ENCODE measurements at places on chromosomes 1 and 21.

- no peak for DNase-seq
Observed at GRCh38 chr1:197063212-197063611, 3.8 kb downstream of the F13B start.

DNA sequence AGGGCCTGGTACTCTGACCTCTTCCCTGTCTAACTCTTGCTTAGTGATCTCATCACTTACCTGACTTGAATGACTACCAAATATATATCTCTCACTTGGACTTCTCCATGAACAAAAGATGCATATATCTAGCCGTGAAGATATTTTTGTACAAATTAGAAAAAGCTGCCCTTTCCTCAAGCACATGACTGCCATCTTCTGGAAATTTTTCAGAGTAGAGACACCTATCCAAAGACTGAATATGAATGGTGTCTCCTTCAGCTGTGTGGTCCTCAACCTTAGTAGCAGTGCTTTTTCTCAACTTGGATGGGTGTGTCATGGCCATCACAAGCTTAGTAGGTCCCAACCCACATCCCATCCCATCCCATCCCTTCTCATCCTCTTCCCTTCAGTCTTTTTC, 142.3 kb downstream of the DNM3 start:
- DNase-seq = no peak

- DNase-seq = no peak
Observed at GRCh38 chr1:224448453-224449017, 13.9 kb upstream of the WDR26 start.

DNA sequence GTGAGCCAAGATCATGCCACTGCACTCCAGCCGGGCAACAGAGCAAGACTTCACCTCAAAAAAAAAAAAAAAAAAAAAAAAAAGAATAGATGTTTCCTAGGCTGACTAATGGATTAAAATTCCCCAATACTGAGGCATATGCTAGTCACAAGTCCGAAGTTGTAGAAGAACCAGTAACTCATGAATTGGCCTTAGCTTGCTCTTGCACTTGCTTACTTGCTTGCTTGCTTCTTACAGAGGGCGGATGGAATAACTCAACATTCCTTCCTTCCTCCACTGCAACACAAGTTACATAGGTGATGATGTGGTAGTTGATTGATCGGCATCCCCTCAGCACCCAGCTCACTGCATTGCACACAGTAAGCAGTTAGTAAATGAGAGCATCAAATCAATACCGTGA, 2.8 kb upstream of the TARS2 start:
- DNase-seq = no peak

- DNase-seq = no peak
Observed at GRCh38 chr1:78441921-78442320, 48.9 kb upstream of the PTGFR start.

DNA sequence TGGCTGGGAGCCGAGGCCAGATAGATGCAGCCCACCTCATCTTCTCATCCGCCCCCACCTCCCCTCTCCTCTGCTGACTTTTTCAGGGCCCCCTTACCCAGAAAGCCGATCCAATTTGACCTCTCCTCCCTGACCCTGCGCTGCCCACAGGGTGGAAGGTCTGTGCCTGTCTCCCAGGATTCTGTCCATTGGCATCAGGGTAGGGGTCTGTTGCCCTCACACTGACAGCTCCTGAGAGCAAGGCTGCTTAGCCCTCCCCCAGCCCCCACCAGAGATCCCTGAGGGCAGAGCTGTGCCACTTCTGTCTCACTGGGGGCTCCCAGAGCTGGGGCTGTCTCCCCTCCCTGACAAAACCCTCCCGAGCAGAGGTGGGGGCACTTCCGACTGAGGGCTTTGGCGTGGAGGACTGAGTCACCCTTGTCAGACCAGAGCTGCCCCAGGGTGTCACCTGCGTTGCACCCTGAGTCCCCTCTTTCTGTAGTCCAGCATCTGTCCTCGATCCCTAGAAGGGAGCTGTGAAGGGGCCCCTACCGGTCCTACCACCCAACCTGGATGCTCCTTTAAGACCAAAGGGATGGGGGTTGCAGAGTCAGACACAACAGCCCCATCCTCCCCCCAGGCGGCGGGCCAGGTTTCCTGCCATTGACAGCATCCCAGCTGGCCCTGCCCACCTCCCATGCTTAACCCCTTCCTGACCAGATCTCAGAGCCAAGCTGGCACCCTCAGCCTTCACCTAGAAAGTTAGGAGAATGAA, 2.4 kb upstream of the FAM110D start:
- peak; percentile 35 for DNase-seq

DNA sequence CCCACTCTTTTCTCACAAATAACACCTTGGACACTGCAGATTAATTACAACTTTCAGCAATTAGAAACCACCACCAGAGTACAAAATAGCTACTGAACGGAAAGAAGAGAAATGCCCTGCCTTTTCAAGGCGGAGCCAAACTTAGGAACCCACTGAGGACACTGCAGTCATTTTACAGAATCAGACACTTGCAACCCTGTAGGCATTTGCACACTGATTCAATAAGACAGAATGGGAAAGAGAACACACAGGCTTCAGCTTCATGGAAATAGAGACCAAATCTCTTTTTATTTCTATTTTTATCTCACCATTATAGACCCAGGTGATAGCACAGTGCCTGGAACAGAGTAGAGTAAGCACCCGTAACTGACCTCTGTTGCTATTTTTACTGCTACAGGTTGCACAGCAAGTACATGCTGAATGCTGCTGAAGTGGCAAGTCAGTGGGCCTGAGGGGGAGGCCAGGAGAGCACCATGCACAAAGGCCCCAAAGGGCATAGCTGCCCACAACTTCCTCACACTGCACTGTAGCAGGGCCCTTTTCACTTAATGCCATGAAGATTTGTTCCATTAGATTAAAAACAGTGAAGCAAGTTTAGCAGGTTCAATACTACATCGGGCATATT, 50.7 kb upstream of the EDARADD start:
- no peak for DNase-seq

DNA sequence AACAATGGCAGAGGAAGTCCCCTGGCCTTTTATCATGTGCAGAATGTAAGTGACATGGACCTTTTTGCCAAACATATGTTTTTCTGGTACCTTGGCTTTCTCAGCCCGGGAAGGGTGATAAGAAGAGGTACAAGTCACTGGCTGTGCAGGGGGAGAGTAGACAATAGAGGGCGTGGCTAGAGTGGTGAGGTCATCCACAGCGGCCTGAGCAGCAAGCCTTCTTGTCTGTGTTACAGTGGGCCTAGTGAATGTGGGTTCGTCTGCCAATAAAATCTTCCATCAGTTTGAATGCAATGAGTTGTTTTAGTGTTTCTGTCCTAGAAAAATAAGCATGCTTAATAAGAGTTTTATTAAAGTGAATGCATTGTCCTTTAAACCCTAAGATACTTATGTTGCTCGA, 59.0 kb upstream of the PGD start:
- DNase-seq = no peak

DNA sequence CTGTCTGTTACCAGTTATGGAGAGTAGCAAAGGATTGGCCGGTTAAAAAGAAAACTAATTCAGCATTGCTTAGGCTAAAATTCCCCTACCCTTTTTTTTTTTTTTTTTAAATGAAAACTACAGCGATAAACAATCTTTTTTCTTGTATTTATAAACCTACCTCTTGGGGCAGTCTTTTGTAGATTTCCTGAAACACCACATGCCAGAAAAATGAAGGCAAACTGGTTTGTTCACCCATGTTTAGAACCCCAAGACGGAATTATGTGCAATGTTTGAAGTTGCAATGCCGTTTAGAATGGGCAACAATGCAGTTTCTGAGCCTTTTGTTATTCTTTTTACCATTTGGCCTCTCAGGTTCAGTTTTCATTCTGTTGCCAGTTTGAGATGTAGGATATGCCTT, 59.1 kb downstream of the PRDM2 start:
- DNase-seq = no peak

GRCh38 chr1:93474321-93474720, 26.4 kb downstream of the FNBP1L start:
- DNase-seq = no peak

- no peak for DNase-seq
Observed at GRCh38 chr1:15623435-15623834, 6.2 kb downstream of the DDI2 start.

DNA sequence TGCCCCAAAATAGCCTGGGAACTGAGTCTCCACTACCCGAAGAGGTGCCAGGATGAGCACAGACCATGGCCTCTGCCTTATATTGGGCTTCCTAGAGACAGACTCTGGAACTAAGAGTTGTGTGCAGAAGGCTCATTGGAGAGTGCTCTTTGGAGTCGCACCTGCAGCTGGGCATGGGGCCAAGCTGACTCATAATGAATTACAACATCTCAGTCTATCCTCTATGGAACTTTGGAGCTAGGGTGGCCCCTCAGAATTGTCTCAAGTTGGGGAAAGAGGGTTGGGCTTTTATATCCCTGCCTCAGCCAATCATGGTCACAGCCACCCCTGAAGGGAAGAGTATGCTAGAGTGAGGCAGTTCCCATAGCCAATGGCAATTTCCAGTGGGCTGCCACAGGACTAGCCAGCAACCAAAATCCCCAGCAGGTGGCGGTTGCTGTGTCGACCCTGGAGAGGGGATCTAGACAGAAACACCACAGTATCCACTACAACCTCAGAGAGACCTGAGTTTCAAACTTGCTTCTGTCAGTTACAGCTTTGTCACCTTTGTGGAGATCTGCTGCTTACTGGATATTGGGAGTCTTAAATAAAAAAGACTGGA, 93.8 kb downstream of the DMRTA2 start:
- no peak for DNase-seq

DNA sequence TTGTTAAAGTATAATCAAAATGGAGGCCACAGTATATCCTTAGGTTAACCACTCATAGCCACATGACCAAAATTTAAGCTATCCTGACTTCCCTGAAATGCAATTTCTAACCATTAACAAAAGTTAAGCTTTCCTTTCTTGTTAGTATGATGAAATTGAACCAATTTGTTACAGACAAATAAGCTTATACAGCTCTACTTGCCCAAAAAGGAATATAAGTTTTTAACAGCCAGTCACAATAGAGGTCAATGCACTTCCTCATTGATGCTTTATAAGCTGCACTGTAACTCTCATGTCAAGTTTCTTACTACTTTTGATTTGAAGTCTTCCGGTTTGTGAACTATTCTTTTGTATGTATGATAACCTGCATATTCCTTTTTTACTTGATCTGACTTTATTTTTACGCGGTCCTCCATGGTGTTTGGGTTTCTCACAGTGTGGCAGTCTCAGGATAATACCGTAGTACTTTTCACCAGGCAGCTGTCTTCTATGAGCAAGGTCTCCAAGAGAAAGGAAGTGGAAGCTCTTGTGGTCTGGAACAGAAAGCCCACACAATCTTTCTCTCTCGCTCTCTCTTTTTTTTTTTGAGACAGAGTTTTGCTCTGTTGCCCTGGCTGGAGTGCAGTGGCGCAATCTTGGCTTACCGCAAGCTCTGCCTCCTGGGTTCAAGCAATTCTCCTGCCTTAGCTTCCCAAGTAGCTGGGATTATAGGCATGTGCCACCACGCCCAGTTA, 331.6 kb downstream of the SRGAP2C start:
- peak; percentile 48 for DNase-seq

DNA sequence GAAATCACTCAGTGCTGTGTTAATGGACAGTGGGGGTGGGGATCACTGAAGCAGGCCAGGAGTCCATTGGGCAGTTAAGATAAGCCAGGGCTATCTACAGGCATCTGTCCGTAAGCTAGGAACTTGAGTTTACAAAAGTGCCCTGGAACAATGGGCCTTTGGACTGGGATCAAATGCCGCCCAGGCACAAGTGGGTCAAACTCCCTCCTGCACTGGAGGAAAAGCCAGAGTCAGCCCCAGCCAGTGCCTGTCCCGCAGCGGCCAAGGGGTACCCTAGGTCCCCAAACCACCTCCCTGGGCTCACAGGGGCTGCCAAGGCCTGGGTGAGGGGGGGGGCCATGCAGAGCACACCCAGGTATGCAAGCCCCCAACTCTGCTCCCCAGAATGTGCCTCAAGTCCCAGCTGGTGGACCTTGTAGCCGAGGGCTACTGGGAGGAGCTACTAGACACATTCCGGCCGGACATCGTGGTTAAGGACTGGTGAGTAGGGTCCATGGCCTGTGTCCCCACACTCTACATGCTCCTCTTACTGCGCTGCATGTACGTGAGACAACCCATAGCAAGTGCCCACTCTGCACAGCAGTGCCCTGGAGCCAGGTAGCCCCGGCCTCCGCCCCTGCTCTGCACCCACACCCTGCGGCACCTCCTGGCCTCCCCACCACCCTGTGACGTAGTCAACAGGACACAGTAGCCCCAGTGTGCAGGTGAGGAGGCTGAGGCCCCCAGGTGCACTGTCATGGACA, 7.7 kb downstream of the FBXO6 start:
- DNase-seq = peak; percentile 57

DNA sequence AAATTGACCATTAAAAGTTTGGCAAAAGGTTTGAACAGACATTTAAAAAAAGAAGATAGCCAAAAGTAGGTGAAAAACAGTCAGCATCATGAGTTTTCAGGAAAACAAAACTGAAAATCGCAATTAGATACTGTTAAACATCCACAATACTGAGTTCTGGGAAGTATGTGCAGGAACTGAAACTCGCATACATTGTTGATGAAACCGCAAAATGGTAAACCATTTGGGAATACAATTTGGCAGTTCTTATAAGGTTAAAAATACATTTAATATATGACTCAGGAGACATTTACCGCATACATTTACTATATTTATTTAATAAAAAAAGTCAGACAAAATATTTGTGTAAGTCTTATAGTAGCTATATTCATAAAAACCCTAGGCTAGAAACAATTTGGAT, 393.2 kb downstream of the COL11A1 start:
- DNase-seq = no peak

DNA sequence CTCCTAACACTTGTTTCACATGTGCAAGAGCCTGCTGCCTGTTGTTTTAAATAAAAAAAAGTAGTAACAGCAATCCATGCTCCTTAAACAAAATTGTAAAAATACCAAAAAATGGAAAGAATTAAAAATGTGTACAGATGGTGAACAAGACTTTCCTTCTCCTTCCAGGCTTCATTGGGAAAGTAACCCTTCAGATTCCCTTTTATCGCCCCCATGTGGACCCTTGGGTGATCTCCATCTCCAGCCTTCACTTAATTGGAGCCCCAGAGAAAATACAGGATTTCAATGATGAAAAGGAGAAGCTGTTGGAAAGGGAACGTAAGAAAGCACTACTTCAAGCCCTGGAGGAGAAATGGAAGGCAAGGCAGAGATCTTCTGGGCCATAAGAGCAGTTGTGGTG, 14.2 kb downstream of the VPS13D start:
- DNase-seq = no peak

- DNase-seq = peak; percentile 60
Observed at GRCh38 chr1:201885531-201886075, 3.1 kb upstream of the SHISA4 start.

DNA sequence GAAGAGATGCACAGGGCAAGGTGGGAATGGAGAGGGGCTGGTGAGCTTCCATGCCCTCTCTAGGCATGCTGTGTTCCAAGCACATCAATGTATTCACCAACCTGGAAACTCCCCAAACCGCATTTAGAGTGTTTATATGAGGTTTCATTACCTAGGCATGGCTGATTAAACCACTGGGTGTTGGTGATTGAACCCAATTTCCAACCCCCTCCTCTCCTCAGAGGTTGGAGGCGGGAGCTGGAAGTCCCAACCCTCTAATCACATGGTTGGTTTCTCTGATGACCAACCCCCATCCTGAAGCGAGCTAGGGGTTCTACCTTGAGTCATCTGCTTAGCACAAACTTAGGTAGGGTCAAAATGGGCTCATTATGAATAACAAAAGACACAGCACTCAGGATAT, 3.0 kb upstream of the PPIE start:
- DNase-seq = no peak

GRCh38 chr21:32940079-32941014, 85.4 kb upstream of the OLIG2 start:
- peak; percentile 60 for DNase-seq

All from upper lobe of left lung (tissue), 6 donors.